ENCODE measurements at places on chromosomes 12 and 14.
A peak's percentile ranks its signal among the peaks of the same experiment; 100 is the strongest.

- DNase-seq, result peak; percentile 64
Measured at GRCh38 chr12:57214398-57214781, 2.2 kb upstream of the NXPH4 start.

- DNase-seq, result no peak
Measured at GRCh38 chr14:21069388-21070082, 569 bp upstream of the ARHGEF40 start.

GRCh38 chr12:54126029-54126695 lies 62.6 kb downstream of the SMUG1 start:
- no peak for DNase-seq

GRCh38 chr14:30223385-30223785 lies 295.7 kb upstream of the PRKD1 start:
- DNase-seq, result peak; percentile 84

DNA sequence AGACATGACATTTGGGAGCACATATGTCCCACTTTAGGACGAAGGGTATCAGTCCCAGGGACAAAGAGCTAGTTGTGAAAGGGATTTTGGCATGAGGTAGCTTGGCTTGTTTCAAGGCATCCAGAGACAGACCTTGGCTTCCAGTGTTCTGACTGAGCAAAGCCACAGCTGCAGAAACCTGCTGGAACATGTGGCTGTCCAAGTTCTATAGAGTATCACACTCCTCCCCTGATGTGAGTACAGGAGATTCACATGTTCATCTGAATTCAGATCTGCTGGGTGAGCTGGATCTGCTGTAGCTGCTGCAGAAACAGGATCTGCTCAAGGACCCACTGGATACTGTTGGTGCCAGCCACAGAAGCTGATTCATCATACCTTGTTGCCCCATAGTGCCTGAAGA lies 10.1 kb upstream of the C14orf39 start:
- DNase-seq, result peak; percentile 31

GRCh38 chr12:58803908-58804307 lies 116.4 kb downstream of the LRIG3 start:
- peak; percentile 77 for DNase-seq

- peak; percentile 98 for DNase-seq
Measured at GRCh38 chr14:35159742-35160409, 37.5 kb downstream of the PRORP start.

- DNase-seq, result no peak
Measured at GRCh38 chr12:122452701-122453285, 30.3 kb upstream of the CLIP1 start.

DNA sequence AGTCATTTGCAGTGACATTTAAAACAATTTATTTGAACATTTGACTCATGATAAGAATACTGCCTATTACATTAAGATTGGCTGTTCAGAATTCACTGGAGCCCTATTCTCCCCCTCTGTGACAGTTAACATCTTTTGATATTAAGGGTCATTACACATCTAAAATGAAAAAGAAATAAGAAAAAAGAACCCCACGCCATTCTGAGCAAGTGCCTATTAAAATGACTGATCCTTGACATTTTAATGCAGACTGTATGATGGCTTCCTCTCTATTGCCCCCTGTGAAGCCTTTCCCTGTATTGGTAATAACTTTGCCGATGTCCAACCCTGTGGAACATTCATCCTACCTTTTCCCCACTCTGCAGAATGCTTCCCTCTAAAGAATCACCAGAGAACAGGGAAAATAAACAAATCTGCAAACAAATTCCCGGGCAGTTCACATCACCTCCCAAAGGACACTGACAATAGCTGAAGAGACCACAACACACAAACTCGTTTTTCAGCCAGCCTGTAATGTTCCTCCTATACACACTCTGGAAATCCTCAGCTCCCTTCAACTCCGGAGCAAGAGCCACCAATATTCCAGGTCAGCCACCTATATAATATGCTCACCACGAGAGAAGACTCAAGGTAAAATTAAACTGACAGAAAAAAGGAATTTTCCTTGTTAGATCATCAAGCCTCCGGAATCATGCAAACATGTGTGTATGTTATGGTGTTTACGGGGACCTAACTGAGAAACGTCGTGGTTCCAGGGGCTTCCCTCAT lies 2.1 kb downstream of the NIN start:
- DNase-seq, result no peak

GRCh38 chr14:91647856-91648255 lies 84.0 kb downstream of the CATSPERB start:
- DNase-seq, result peak; percentile 44

GRCh38 chr14:86305058-86305457 lies 775.1 kb downstream of the FLRT2 start:
- no peak for DNase-seq

DNA sequence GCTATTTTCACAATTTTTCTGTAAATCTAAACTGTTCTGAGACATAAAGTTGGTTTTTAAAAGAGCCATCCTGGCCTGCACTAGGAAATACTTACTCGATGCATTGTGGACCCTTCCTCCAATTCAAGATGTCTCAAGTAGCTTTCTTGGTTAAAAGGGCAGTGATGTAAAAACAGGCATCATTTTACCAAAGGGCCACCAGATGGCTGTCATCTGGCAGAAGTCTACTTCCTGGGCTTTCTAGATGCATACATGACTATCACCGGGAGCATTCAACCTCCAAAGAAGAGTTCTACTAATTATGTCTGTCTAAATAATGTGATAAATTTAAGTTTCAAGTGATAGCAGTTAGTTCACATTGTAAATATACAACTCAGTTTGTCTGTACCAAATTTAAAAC lies 96.8 kb upstream of the FRMD6 start:
- DNase-seq, result no peak

- DNase-seq, result no peak
Measured at GRCh38 chr12:55132816-55133215, 6.6 kb downstream of the OR9K2 start.

- DNase-seq, result no peak
Measured at GRCh38 chr12:51811203-51812202, 37.0 kb downstream of the FIGNL2 start.

DNA sequence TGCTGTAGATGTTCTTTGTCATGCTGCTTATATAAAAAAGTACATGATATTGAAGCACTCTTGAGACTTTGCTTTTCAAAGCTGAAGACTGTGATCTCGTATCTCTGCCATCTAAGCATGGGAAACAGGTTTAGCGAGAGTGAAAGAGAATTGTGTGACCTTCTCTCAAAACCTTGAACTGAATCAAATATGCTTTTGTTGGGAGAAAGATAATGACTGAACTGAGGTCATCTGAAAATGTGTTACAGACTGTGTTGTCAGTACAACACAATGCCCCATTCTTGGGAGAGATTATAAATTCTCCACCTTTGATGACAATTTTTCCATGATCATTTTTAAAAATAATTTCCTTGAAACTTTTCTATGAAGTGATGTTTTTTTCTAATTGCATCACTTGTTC lies 272.1 kb upstream of the SEL1L start:
- DNase-seq, result no peak

DNA sequence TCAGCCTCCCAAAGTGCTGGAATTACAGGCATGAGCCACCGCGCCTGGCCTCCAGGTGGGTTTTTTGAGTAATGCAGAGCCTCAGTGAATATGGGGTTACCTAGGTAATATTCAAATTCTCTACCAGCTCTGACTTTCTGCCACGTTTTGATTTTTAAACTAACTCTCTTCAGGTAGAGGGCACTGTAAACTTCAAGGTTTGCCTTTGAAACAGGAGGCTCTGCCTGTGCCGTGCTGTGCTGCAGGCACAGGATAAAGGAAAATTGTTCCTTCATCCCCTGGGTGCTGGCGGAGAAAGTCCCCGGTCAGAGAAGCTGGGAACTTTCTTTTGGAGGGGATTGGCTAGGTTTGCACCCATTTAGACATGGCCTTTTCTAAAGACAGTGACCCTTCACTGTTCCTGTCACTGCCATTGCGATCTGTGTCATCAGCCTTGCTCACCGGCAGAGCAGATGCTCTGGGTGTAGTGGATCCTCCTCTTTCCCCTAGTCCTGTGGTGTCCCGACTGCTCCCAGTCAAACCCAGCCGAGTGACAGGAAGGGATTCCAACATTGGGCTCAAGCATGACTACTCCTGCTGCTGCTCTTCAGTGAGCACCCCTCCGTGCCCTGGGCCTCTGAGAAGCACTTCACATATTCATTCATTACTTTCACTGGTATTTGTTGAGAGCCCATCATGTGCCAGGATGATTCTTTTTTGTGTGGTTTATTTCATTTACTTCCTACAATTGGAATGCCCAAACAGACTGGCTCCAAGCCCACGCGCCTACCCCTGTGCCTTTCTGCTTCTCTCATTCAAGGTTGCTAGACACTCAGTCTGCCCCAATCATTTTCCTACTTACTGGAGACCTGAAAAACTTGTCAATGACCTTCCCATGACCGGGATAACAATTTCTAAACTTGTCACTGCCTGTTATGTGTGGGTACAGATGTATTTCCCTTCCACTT lies 103.6 kb downstream of the TMEM30B start:
- peak; percentile 77 for DNase-seq

DNA sequence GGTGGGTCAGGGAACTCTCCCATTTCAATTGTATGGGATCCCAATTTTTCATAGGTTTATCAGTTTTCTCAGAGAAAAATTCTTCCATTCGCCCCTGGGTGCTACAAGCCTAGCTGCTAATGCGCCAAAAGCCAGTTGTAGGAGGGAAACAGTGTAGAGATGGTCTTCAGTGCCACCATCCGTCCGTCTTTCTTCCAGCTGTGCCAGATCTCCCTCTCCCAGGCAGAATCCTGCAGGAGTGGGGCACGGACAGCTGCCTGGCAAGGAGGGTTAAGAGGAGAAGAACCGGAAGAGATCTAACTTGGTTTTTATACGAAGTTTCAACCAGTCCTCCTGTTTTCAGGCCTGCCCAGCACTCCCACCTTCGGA lies 38.9 kb upstream of the FUT8 start:
- DNase-seq, result peak; percentile 9

- DNase-seq, result no peak
Measured at GRCh38 chr14:21203470-21204166, 47.8 kb upstream of the OR5AU1 start.

- DNase-seq, result no peak
Measured at GRCh38 chr14:34592623-34593022, 37.3 kb downstream of the SNX6 start.

GRCh38 chr12:50986966-50987737 lies 34.8 kb downstream of the HIGD1C start:
- DNase-seq, result peak; percentile 62

GRCh38 chr12:75923964-75924666 lies 107.5 kb downstream of the PHLDA1 start:
- DNase-seq, result no peak

GRCh38 chr14:70885343-70886022 lies 21.8 kb upstream of the PCNX1 start:
- DNase-seq, result no peak

DNA sequence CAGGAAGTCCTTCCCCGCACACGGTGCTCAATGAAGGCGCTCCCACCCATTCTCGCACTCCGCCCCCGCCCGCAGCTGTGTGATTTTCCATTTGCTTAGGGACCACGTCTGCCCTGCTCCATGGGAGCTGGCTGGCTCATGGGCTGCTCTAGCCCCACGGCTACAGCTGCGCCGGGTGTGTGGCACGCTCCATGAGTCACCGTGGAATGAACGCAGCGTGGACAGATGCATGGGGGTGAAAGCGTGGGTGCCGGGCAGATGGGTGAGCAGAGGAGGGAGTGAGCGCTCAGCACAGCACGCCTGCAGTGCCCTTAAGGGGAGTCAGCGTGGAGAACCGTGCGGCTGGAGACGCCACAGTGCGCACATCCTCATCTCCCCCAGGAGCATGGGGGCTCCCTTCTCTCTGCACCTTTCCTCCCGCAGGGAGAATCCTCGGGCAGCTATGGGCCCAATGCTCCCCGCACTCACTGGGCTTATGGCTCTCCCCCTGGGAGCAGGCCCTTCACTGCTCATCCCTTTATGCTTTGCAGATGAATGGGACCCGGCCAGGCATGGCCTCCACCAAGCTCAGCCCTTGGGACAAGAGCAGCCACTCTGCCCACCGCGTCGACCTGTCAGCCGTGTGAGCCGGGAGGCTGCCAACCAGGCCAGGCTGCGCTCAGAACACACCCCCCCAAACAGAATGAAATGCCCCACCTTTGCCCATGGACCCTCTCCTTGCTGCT lies 185.1 kb downstream of the ADGRD1 start:
- DNase-seq, result no peak

DNA sequence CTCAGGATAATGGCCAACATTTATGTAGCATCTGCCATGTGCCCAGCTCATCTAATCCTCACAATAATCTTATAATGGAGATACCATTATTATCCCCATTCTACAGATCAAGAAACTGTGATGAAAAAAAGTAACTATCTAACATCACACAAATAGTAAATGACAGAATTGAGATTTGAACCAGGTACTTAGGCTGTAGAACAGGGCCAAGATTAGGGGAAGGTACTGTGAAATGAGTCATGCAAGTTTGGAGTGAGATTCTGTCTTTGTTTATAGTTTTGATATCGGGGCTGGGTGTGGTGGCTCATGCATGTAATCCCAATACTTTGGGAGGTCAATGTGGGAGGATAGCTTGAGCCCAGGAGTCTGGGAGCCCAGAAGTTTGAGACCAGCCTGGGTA lies 1.3 kb upstream of the GNPTAB start:
- DNase-seq, result no peak

DNA sequence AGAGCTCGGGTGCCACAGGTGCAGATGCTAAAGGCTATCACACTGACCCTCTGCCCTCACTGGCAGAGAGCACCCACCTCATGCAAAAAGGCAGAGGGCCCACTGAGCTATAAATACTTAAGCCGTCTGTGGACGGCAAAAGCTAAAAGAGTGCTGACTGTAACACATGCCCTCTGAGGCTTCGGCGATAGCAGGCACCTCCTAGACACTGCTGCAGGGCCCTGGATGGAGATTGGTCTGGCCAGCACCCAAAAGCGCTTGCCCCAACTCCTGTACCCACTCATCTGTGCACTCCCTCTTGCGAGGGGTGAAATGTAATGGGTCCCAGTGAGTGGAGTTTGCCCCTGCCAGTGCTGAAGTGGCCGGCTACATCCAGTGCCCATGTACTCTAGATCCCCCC lies 148.7 kb downstream of the SLC16A7 start:
- DNase-seq, result no peak

GRCh38 chr12:55392032-55392795 lies 8.1 kb upstream of the OR6C65 start:
- DNase-seq, result no peak

DNA sequence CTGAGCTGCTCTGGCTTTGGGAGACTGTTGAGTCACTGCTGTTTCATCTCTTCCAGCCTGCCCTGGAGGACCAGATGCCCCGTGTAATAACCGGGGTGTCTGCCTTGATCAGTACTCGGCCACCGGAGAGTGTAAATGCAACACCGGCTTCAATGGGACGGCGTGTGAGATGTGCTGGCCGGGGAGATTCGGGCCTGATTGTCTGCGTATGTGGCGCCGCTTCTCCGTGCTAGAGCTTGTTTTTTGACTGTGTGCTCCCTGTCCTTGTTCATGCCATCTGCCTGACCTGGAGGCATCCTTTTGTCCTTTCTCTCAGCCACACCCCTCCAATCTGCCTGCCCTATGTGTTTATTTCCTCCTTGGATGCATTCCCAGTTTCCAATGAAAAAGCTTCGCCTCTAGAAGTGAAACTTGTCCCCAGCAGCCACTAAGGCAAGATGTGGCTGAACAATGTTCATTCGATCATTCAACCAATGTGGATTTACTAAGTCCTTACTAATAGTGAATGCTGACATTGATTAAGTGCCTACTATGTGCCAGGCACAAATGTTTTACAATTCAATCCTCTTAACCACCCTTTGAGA lies 98.6 kb downstream of the NT5DC3 start:
- DNase-seq, result peak; percentile 53
